ENCODE measurements at places on chromosomes 16 and 17.

GRCh38 chr16:70473446-70474319, 19.3 kb downstream of the FCSK start:
- no peak for DNase-seq

- DNase-seq, result no peak
These were observed 2.1 kb downstream of the SLC16A6 start for GRCh38 chr17:68288804-68289203.

DNA sequence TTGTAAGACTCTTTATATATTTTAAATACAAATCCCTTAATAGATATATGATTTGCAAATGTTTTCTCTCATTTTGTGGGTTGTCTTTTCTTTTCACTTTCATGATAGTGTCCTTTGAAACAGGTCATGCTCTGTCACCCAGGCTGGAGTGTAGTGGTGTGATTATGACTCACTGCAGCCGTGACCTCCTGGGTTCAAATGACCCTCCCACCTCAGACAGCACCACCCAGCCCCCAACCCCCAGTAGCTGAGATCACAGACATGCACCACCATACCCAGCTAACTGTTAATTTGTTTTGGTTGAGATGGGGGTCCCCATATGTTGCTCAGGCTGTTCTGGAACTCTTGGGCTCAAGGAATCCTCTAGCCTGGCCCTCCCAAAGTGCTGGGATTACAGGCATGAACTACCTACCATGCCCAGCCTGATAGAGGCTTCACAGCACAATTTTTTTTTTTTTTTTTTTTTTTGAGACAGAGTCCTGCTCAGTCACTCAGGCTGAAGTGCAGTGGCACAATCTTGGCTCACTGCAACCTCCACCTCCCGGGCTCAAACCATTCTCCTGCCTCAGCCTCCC, 18.5 kb upstream of the TMIGD1 start:
- no peak for DNase-seq

GRCh38 chr17:32350666-32351418, 885 bp downstream of the ZNF207 start:
- DNase-seq, result no peak

- DNase-seq, result no peak
These were observed 16.3 kb downstream of the UNC45B start for GRCh38 chr17:35163886-35164285.

GRCh38 chr16:73768786-73769203, 527.8 kb upstream of the PSMD7 start:
- DNase-seq, result no peak

GRCh38 chr17:12726131-12726530, 60.4 kb downstream of the MYOCD start:
- no peak for DNase-seq

DNA sequence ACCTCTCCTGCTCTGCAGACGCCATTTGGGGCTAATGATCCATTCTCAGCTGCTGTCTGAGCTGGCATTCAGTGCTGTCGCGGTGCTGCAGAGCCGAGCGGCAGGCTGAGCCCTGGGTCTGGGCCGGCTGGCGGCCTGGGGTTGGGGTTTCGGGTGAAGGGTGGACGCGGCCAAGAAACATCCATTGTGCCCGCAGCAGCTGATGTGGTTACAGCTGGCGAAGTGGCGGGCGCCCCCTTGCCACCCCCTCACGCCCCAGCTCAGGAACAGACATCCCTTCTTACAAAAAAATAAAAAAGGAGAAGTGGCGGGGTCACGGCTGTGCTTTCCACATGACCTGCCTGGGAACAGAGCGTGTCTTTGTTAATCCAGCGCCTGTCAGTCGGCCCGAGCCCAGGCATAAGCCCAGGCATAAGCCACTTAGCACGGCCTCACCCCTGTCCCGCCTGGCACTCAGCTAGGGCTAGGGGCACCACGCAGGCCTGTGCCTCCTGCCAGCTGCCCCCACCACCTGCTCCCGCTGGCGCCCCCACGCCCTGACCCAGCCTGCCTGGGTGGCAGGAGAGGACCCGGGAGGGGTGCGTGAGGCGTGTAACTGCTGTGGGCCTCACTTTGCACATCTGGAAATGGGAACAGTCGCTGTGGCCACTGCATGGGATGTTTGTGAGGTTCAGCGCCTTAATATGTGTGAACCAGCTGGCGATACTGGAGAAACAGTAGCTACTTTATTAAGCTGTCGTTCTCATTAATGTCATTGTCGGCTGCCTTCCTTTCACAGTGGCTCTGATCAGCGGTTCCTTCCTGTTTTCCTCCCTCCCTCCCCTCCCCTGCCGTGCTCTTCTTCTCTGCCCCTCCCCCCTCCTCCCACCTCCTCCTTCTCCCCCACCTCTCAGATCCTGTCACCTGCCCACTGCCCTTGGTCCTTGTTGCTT, 197.7 kb upstream of the CIBAR2 start:
- DNase-seq, result no peak

- no peak for DNase-seq
These were observed 631 bp downstream of the KREMEN2 start for GRCh38 chr16:2964475-2965336.

DNA sequence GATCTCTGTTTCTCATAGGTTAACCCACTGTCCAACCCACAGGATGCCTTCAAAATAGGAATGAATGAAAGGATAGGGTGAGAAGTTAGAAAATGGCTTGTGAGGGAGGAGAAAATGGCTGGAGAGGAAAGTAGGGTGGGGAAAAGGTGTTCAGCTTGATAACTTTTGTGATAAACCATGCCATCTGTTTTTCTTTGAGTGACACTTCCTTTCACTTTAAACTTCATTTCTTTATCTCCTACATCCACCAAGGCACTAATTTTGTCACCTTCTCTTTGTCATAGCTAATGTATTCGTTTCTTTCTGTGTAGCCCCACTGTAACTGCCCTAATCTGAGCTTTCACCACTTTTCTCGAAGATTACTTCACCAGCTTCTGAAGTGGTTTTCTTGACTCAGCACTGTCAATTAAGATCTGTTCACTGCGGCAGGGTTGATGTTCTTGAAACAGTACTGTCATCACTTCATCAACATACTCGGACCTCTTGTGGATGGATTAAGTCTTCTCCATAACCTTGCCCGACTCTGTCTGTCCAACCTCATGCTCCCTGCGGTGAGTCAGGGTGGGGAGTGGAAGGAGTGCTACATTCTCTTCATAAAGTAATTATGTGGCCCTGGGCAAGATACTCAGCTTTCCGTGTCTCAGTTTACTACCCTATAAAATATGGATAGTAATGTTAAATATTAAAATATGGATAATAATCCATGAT, 5.5 kb upstream of the KRT10 start:
- DNase-seq, result no peak

DNA sequence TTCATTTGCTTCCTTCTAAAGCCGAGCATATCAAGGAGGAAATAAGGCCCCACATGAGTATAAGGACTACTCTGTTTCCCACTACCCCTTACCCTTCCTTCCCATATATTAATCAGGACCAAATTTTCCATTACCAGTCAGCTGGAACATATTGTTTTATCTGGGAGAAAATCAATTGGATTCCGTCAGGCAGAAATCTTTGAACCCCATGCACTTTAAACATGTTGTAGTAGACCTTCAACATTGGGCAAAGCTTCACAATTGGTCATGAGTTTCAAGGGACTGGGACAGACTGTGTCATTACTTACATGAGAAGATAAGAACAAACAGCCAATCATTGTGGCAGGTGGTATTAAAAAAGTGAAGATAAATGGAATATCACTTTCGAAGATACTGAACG, 70.3 kb downstream of the ABCA8 start:
- no peak for DNase-seq

DNA sequence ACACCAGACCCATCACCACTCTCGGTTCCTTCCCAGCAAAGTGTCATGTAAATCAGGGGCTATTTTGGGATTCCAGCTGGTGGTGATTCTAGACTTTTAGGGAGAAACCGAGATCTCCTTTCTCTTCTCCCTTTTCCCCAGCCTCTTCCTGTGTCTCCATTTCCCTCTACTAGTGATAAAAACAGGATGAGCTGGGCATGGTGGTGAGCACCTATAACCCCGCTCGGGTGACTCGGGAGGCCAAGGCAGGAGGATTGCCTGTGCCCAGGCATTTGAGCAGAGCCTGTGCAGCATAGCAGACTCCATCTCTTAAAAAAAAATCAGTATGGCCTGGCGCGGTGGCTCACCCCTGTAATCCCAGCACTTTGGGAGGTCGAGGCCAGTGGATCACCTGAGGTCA, 6.1 kb downstream of the TBX21 start:
- no peak for DNase-seq

DNA sequence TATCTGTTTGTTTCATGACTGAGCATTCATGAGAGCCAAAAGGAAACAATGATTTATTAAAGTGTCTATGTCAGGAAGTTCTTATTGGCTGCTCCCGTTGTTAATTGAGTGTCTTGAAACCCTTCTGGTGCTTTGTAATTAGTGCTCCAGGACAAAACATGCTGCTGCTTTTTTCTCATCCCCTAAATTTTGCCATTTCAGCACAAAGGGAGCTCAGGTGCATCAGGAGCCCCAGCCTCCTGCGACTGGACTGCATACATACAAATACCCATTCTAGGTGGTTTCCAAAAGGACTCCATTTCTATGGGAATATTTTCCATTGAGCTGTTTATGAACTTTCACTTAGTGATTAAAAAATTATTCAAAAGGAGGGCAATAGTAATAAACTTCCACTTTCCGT, 354.0 kb downstream of the CDH13 start:
- no peak for DNase-seq

- DNase-seq, result no peak
These were observed 215.9 kb upstream of the GSE1 start for GRCh38 chr16:85396879-85397871.

DNA sequence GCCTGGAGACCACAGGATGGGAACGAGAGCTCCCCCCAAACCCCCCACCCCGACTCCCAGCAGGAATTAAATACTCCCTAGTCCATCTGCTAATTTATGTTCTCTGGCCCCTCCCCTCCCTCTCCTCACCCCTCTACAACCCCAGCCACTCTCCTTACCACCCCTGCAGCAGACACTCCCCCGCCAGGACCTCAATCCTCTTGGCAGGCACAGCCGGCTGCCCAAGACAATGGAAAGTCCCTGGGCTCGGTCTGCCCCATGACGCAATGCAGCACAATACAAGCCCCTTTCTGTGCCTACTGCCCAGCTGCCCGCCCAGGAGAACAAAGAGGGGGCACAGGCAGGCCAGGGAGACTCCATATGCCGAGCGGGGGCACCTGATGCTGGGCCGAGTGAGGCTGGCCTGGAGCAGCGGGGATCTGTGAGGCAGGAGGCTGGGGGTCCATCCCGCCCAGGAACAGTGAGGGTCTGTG, 30.3 kb upstream of the CDC42EP4 start:
- DNase-seq, result no peak
